Nasal cavity respiratory epithelium epithelial cell of viscerocranial mucosa (primary cell): ENCODE measurements at places on chromosomes 1 and 21. TPM values are rescaled to one million over a fixed set of nuclear protein-coding genes. Genes with fewer than 3 reads are reported as not detected.

The MAP1LC3C gene
- not detected in 2 replicates for total RNA-seq

The CHTOP gene
- 56.5 and 61.9 TPM in 2 replicates for total RNA-seq

The KCNC4 gene
- total RNA-seq, result 0.68 and 7.0 TPM in 2 replicates

The ZNF697 gene
- 8.5 and 12.6 TPM in 2 replicates for total RNA-seq

The TUFT1 gene
- total RNA-seq, result 58.3 and 135 TPM in 2 replicates

The RXFP4 gene
- not detected in 2 replicates for total RNA-seq

The BATF3 gene
- under 0.01 and 0.14 TPM in 2 replicates for total RNA-seq

The ADAMTS1 gene
- 28.4 and 34.2 TPM in 2 replicates for total RNA-seq

The ARHGAP30 gene
- total RNA-seq, result 0.43 and 0.68 TPM in 2 replicates

The GSTM5 gene
- not detected in 2 replicates for total RNA-seq

The PROX1 gene
- 0.14 and 0.34 TPM in 2 replicates for total RNA-seq

The SPRR2E gene
- total RNA-seq, result 1.1 and 21.5 TPM in 2 replicates

The SPRR4 gene
- total RNA-seq, result not detected in 2 replicates

The EDARADD gene
- 2.4 and 10.0 TPM in 2 replicates for total RNA-seq

The LCE2C gene
- not detected in 2 replicates for total RNA-seq

The C8B gene
- not detected in 2 replicates for total RNA-seq

The LRRN2 gene
- total RNA-seq, result not detected in 2 replicates

The AADACL3 gene
- total RNA-seq, result not detected in 2 replicates

The ERICH3 gene
- not detected in 2 replicates for total RNA-seq

The NENF gene
- 23.6 and 40.0 TPM in 2 replicates for total RNA-seq

The TMEM82 gene
- total RNA-seq, result not detected in 2 replicates

The HEYL gene
- under 0.01 TPM in 1 of 2 replicates, not detected in the other for total RNA-seq

The PCP4L1 gene
- under 0.01 and 6.0 TPM in 2 replicates for total RNA-seq

The SYT6 gene
- not detected in 2 replicates for total RNA-seq

The VTCN1 gene
- under 0.01 and 12.9 TPM in 2 replicates for total RNA-seq

The FMO3 gene
- 0.50 TPM in 1 of 2 replicates, not detected in the other for total RNA-seq

The SGIP1 gene
- total RNA-seq, result not detected in 2 replicates

The SH2D1B gene
- 0.07 TPM in 1 of 2 replicates, not detected in the other for total RNA-seq

The IGSF21 gene
- total RNA-seq, result not detected in 2 replicates

The TMEM81 gene
- 2.1 and 3.0 TPM in 2 replicates for total RNA-seq

The GJA8 gene
- total RNA-seq, result not detected in 2 replicates

The PRKAA2 gene
- total RNA-seq, result 0.68 and 7.8 TPM in 2 replicates

The ATAD3B gene
- total RNA-seq, result 16.4 and 24.2 TPM in 2 replicates

The CD101 gene
- total RNA-seq, result 0.34 and 1.8 TPM in 2 replicates

The ADORA1 gene
- total RNA-seq, result not detected in 2 replicates

The KCNN3 gene
- total RNA-seq, result not detected in 2 replicates

The SLC5A3 gene
- total RNA-seq, result 41.4 and 42.4 TPM in 2 replicates

The ZNF124 gene
- 22.2 and 43.1 TPM in 2 replicates for total RNA-seq

The LEFTY2 gene
- not detected in 2 replicates for total RNA-seq

The BRINP3 gene
- total RNA-seq, result not detected in 2 replicates

The C8A gene
- total RNA-seq, result not detected in 2 replicates

The SELE gene
- not detected in 2 replicates for total RNA-seq

The CFAP45 gene
- total RNA-seq, result 0.14 and 0.34 TPM in 2 replicates

The KMO gene
- 0.07 TPM in 1 of 2 replicates, not detected in the other for total RNA-seq

The SLC35D1 gene
- total RNA-seq, result 18.8 and 19.0 TPM in 2 replicates

The FCAMR gene
- total RNA-seq, result under 0.01 TPM in 1 of 2 replicates, not detected in the other
